ENCODE measurements at places on chromosomes 6 and 20.

GRCh38 chr20:53899351-53900167, 170.8 kb downstream of the BCAS1 start:
- no peak for DNase-seq

DNA sequence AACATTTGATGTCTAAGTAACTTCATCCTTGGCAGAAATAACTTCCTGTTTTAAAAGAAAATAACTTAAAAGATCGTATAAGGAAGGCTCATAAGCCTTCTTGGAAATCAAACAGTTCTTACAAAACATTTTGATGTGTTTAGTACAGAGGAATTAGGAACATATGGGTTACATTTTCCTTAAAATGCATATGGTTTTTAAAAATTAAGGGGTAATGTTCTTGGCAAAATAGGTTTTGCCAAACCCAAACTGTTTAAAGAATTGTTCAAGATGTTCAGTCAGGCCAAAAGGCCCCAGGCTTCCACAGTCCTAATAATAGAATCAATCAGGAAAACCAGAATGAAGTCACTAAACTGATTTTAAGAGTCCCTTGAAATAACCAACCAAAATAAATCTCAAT, 142.7 kb upstream of the SLC35B3 start:
- DNase-seq: no peak

GRCh38 chr6:44062771-44063560, 64.3 kb downstream of the MRPL14 start:
- DNase-seq: no peak

DNA sequence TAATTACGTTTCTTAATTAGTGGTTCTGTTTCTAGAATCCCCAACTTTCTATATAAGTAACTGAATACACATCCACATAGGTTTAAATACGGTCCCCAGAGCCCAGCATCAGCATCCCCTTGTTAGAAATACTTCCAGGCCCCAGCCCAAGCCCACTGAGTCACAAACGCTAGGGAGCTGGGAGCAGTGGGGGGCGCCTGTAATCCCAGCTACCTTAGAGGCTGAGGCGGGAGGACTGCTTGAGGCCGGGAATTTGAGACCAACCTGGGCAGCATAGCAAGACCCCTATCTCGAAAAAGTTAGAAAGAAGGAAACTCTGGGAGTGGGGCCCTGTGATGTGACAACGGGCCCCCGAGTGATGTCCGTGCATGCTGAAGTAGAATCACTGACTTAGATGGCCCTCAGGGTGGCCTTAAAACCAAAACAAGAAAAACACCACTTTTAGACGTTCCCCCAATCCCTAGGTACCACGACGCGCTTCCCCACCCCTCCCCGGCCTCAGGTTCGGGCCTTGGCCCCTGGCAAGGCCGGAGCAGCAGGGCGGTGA, 1.3 kb upstream of the PPP1R3G start:
- DNase-seq: no peak

GRCh38 chr6:44737341-44737740, 349.8 kb downstream of the CDC5L start:
- DNase-seq: no peak

DNA sequence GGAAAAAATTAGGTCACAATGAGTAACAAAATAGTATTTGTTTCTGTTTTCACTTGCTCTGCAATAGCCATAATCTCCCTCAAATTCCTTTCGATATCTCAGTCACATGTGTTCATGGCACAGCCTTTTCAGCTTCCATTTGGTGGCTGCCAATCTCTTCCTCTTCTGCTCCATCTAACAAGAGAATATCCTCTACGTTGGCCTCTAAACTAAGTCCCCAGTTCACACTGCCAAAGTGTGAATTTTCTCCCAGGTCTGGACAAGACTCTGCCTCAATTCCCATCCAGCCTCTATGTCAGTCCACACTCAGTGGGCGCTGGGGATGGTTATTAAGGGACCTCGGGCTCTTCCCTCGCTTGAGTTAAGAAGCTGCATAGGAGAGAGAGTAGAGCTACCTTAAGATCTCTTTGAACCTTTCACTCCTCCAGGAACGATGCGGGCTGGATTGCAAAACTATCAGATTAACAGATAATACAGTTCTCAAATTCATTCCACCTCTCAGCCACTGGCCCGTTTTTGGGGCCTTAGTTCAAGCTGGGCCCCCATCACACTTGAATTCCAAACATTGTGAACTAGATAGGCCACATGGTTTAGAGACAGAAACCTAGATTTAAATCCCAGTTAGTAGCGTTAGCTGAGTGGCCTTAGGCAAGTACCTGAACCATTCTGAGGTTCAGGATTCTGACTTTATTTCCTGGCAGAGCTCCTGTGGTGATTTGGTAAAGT, 250.2 kb upstream of the QKI start:
- DNase-seq: no peak

GRCh38 chr6:159494586-159494972, 198.5 kb downstream of the SOD2 start:
- no peak for DNase-seq

GRCh38 chr6:46465294-46466165, 25.7 kb downstream of the RCAN2 start:
- no peak for DNase-seq

GRCh38 chr6:30295837-30296236, 30.9 kb upstream of the TRIM39 start:
- no peak for DNase-seq

- DNase-seq: no peak
Measured at GRCh38 chr20:34222208-34222607, 19.0 kb upstream of the ASIP start.

- no peak for DNase-seq
Measured at GRCh38 chr6:157215717-157216116, 107.6 kb downstream of the TMEM242 start.

All from renal pelvis (tissue), 12 donors.